Stimulated activated CD8-positive, alpha-beta memory T cell treated with anti-CD3 and anti-CD28 coated beads, Interleukin-7, amount 100 ng/mL, for 4 hours (primary cell): ENCODE measurements at places on chromosomes 5 and 9.
A peak's percentile ranks its signal among the peaks of the same experiment; 100 is the strongest.

DNA sequence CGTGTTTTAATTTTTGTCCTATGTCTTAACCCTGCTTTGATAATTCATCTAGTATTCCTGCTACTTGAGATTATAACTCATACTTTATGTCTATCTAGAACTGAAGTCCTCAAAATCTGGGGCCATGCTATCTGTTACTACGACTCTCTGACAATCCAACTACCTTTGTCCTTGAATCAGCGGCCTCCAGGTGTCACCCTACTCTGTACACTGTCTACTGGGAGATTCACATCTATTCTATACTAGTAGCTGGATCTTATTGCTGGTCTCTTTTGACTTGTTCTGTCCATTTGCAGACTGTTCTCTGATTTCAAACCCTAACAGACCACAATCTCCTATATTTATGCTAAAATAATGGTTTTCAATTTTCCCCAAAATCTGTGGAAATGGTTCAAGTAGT is 225.5 kb upstream of the ELAVL2 start:
- DNase-seq: no peak

DNA sequence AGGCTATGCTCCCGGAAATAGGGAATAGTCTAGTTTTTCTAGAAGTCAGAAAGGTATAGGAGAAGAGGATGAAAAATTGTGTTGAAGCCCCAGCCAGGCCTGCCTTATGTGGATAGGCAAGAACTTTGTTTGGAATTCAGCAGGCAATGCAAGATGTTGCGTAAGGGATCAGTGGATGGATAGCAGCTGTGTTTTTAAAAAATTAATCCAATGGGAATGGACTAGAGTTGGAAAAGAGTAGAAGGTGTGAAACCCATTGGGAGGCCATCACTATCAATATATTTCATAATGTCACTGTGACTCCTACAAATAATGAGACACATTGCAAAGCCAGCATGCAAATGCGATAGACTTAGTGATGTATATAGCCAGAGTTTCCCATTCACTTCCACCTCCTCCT is 281.9 kb downstream of the MARCHF11 start:
- no peak for DNase-seq

DNA sequence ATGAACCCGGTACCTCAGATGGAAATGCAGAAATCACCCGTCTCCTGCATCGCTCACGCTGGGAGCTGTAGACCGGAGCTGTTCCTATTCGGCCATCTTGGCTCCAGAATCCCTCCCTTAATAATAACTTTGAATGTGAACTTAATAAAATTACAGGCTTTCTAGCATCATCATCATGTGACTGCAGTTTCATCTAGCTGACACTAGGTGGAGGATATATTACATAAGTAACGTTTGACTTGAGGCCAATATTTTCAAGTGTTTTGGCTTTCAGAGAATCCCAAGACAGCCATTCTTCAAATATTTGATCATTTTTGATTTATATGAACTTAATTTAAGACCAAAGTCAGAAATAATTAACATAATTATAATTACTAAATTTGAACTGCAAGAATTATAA is 474.9 kb upstream of the CDH10 start:
- DNase-seq: no peak

- no peak for DNase-seq
These were observed 12.4 kb upstream of the AKNA start for GRCh38 chr9:114400219-114400618.

GRCh38 chr5:61182449-61182848 is 20.2 kb upstream of the SMIM15 start:
- DNase-seq: no peak

DNA sequence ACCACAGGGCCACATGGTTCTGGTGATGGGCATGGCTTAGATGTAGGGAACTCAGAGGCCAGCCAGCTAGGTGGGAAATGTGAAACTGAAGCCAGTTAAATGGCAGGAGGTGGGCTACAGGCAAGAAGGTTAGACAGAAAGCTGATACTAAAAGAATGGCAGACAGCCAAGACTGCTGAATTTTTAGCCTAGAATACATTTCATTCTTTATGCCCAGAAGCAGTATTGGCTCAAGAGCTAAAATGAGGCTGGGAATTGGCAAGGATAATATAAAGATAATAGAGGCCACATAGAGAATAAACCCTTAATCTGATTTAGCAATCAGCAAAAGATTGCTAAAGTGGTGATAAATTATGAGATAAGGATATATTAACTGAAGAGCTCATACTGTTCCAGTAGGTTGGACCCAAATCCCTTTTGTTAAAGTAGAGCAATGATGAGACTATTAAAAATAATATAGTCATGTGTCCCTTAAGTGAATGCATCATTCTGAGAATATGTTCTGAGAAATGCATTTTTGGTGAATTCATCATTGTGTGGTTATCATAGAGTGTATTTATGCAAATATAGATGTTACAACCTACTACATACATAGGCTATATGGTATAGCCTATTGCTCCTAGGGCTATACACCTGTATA is 234.3 kb downstream of the CHSY3 start:
- no peak for DNase-seq

DNA sequence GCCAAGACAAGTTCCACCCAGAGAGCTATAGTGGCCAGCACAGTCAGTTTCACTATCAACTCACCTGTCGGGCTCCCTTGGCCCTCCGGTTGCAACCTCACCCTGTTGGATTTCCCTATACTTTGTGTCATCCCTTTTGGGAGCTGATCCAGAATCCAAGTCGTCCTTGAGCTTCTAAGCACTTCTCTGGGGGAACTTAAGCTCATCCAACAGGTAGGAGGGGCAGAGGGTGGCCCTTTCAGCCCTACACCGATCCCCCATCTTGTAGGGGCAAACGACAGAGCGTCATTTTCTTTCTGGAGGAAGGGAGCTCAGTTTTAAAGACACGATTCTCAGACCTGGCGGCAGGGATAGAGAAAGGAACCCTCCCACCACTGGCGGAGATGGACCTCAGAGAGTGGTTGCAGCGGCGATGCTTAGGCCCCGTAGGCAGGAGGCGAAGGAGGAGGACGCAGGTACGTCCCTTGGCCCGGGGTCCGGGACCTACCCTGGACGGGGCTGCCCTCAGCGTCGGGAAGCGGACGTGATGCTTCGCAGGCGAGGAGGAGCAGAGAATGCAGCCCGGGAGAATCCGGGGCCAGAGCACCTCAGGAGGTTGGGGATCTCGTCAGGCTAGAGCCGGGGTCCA is 519 bp downstream of the ZER1 start:
- no peak for DNase-seq

GRCh38 chr5:10452768-10453331 is 11.2 kb downstream of the ROPN1L start:
- no peak for DNase-seq

DNA sequence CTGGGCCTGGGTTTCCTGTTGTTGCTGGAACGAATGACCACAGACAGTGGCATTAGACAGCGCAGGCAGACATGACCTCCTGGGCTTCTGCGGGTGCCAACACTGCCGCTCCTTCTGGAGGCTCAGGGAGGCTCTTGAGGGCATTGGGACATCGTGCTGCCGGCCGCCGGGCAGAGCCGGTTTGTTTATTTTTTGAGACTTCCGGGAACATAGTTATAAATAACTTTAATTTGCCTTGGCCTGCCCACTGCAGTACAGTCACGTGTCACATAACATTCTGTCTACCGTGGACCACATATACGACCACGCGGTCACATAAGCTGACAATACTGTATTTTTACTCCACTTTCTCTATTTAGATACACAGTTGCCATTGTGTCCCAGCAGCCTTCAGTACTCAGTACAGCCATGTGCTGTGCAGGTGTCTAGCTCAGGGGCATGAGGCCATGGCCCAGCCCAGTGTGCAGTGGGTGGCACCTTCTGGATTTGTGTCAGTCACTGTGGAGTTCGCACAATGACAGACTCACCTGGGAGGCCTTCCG is 8.2 kb upstream of the TOR4A start:
- no peak for DNase-seq

- DNase-seq: no peak
These were observed 378.2 kb downstream of the ACTL7B start for GRCh38 chr9:108477529-108478006.

- no peak for DNase-seq
These were observed 144.0 kb downstream of the MYO10 start for GRCh38 chr5:16791904-16792597.

DNA sequence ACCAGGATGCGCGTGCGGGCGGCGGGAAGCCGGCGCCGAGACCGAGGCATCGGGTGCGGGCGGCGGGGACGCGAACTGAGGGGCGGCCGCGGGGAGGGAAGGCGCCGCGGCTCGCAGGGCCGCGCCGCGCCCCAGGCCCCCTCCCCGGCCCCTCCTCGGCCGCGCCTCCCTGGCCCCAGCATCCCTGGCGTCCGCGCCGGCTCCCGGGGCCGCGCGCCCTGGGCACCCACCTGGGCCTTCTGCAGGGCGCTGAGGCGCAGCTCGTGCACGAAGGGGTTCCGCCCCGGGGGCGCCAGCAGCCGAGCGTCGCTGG is 324 bp downstream of the LPCAT1 start:
- DNase-seq: peak; percentile 38

- DNase-seq: no peak
These were observed 31.1 kb upstream of the MEIKIN start for GRCh38 chr5:131976414-131977211.

GRCh38 chr5:124952566-124952965 is 206.1 kb upstream of the ZNF608 start:
- no peak for DNase-seq

- no peak for DNase-seq
These were observed 66.0 kb downstream of the ZNF366 start for GRCh38 chr5:72441094-72441723.

- no peak for DNase-seq
These were observed 16.6 kb downstream of the PTGR1 start for GRCh38 chr9:111582888-111583287.

GRCh38 chr9:134968823-134969090 is 51.0 kb upstream of the FCN1 start:
- no peak for DNase-seq

DNA sequence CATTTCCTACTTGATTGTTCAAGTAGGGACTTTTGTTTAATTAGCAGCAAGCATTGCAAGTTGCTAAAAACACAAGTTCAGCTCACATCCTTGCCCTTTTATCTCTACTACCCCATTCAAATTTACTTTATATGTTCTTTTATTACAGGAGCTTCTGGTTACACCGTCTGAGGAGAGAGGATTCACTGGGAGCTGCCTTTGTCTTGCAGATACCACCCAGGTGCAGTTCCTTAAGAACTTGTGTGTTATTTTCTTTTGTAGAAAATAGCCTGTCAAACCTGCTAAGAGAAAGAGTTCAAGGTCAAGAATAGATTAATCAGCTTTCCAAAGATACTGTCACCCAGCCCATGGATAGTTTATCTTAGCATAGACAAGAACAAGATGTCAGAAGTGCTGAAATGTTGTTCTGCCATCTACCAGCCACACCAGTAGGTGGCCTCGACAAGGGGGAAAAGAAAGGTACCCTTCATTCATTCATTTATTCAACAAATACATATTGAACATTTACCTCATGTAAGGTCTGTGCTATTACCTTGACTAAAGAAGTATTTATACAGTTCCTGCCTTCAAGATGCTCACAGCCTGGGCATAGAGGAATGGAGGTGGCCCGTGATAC is 750.3 kb downstream of the MAT2B start:
- no peak for DNase-seq

DNA sequence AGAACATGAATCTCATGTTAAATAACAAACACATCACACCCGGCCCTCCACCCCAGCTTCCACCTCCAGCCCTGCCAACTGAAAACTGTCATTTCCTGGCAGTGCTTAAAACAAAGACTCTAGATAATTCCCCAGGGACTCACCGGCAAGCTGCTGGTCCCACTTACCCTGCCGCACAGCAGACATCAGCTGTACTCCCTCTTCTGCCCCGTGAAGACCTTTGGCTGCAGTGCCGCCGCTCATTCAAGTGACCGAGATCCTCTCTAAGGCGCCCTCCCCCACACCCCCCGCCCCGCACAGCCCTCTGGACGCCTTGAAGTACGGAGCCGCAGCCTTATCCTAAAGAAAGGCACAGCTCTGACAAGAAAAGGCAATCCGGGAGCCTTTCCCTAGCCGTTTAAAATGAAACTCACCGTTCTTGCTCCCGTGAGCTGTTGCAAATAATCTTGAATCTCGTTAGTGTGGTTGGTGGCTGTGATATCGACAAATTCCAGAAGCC is 434 bp downstream of the GLRX start:
- DNase-seq: no peak

DNA sequence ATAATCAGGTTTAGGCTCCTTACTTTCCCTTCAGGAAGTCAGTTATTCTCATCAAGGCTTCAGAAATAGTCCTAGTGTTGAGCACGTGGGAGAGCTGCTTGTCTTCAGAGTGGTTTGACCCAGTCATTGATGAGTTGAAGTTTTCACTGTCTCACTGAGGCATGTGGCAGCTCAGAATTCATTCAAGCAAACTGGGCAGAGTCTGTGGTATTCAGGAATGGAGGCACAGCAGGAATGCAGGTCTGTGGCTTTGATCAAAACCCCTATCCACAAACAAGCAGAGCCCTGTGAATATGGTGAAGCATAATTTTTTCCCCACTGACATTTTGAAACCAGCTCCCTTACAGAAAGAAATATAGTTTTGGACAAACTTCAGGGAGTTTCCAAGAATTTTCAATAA is 207.3 kb downstream of the CD180 start:
- no peak for DNase-seq

- no peak for DNase-seq
These were observed 18.5 kb downstream of the TNPO1 start for GRCh38 chr5:72834924-72835323.

GRCh38 chr9:115264313-115264712 is 146.4 kb upstream of the TNC start:
- no peak for DNase-seq

- DNase-seq: peak; percentile 7
These were observed 149.2 kb upstream of the KLF9 start for GRCh38 chr9:70563431-70564204.

DNA sequence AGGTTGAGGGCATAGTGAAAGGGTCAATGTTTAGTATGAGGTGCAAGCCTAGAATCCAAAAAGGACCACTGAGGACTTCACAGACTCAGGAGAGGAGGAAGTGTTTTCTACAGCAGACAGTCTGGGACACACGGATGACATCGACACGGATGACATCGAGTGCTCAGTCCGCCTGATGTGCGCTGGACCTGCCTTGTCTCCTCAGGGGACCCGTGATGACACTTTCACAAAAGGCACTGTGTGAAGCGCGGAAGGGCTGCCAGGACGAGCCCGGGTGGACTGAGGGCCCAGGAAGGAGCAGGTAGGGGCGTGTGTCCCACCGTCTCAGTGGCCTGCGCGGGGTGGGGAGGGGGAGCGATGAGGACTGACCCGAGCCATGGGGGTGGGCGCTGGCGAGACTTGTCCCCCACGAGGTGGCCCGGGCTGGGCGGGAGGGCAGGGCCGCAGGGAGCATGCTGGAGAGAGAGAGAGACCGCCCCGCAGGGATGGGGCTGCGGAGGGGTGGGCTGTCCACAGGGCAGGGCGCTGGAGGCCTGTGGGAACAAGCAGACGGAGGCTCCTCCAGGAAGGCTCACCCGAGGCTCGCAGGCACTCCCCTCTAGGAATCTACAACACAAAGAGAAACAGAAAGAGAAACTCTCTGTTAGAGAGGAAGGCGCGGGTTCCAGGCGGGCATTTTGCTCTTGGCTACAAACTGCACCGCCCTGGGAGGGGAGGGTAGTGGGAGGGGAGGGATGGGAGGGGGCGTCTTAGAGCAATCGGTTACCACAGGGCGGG is 54.9 kb downstream of the USP20 start:
- DNase-seq: peak; percentile 73
